NCI-H1694 (cell line): ENCODE measurements at places on chromosomes 2 and 18.
A peak's percentile ranks its signal among the peaks of the same experiment; 100 is the strongest.

GRCh38 chr2:230327418-230328154, 593 bp downstream of the SP140L start:
- no peak for DNase-seq

DNA sequence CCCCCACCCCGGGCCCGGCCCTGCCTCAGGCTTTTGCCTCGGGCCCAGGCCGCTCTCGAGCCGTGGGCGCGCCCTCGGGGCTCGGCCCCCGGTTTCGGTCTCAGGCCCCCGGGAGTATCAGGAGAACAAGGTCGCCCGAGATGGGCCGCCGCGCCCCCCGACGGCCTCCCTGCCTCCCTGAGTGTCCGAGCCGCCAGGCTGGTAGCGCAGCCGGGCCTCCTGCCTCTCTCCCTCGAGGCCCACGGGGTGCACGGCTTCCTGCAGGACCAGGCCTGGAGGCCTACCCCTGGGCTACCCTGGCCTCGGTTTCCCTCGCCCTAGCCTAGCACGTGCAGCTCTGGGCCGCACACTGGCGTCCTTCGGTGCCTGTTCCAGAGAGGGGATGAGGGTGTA, 8.4 kb downstream of the GBX2 start:
- no peak for DNase-seq

DNA sequence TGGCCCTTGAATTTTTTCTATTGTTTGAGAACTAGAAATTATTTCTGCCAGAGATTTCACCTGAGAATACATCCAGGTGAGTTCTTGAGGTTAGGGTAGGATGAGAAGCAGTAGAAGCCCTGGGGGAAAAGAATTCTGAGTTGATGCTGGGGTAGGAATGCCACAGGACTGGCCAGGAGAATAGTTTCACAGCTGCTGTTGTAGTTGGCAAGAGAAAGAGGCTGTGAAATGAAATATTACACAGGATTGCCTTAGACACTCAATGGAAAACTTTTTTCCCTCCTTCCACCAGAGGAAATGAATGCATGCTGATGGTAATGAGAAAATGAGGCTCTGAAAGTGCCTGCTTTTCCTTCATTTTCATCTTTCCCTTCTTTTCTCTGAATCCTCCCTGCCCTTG, 54.6 kb downstream of the PRKCE start:
- DNase-seq = no peak

GRCh38 chr2:42924418-42924886, 132.1 kb upstream of the HAAO start:
- no peak for DNase-seq

DNA sequence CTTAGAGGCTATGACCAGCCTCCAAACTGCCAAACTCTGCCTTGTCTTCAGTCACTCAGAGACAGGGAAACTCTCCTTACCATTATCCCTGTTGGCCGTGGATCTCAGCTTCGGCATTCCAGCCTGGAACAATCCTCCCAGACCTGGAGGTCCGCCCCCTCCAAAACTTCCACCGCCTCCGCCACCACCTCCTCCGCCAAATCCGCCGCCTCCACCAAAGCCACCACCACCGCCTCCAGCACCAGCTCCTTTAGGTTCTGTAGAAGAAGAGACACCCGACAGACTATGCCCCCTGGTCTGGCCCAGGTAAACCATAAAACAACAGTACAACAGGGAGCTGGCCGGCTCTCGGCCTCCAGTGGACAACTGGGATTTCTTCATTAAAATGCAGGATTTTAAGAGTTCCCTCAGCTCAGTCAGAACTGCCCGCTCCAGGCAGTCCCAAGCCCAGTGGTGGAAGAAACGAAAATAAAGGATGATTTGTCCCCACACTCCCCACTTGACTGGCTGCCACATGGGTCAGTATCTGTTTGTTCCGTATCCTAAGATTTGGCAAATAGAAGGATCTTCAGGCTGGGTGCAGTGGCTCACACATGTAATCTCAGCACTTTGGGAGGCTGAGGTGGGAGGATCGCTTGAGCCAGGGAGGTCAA, 22.4 kb downstream of the WIPF1 start:
- no peak for DNase-seq

DNA sequence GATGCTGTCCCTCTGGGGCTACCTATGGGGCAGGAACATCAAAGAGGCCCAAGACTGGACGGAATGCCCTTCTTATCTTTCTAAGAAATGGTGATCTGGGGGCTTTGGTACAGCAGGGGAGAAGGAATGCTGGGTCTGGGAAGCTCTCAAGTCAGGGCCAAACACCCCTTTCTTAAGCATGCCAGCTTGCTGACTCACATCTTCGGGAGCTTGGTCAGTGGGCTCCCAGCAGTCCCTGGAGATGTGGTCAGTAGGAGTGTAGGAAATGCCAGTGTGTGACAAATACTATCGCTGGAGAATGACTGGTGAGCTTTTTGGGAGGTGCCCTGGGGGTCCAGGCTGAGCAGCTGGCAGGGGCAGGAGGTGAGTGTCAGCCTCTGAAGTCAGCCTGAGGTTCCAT, 105.0 kb upstream of the CDC42EP3 start:
- no peak for DNase-seq

- peak; percentile 86 for DNase-seq
Observed at GRCh38 chr2:181677912-181678586, 2.3 kb downstream of the NEUROD1 start.

DNA sequence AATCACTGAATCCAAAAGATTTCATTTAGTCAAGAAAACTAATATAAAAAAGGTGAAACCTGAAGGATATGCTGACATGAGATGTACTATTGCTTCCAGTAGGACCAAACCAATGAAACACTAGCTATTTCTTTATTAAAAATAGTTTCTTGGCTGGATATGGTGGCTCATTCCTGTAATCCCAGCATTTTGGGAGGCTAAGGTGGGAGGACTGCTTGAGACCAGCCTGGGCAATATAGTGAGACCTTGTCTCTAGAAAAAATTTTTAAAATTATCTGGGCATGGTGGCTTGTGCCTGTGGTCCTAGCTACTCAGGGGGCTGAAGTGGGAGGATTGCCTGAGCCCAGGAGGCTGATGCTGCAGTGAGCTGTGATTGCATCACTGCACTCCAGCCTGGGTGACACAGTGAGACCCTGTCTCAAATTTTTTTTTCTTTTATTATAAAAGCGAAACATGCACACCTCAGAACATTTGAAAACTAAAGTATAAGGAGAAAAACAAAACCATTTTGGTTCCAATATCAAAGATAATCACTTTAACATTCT, 266.2 kb downstream of the TGIF1 start:
- no peak for DNase-seq

- no peak for DNase-seq
Observed at GRCh38 chr2:73175663-73176204, 26.6 kb upstream of the NOTO start.

DNA sequence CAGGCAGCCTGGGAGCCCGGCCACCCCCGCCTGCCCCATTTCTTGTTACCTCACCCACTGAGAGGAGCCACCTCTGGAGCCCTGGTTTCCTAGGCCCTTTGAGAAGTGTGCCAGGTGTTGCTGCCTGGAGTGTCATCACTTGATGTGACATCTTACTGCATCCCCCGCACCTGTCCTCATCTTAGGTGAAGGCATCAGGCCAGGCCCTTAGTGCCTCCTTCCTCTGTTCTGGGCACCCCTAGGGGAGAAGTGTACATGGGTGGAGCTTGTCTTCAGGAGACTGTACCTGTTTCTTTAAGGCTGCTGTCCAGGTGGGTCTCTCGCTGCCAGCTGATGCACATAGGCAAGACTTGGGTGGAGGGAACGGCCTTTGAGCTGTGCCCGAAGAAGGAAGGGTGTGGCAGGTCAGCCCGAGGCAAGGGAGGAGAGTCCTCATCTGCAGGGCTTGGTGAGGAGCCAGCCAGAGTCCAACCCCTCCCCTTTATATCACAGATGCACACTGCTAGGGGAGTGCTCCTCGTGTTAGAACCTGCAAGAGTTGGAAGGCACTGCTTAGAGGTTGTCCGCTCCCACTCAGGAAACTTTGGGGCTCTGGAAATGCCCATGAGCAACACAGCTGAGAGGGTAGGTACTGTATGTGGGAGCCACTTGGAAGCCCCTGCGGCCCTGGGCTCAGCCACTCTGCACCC, 45.9 kb downstream of the NCK2 start:
- DNase-seq = peak; percentile 12

DNA sequence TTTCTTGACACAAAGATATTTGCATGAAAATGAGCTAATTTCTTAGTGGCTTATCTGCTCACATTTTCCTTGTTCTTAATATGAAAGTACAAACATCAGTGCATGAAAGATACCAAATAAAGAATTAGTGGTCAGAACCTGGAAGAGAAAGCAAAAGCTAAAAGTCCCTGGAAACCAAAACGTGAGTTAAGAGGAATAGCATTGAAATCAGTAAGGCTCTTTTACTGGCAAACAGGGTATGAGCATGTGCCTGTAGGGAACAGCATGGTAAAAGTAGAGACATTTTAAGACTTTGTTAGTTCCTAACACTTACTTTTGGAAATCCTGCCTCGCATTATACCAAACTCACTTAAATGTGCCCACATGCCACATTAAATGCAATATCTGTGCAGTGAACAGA, 31.9 kb upstream of the CWC22 start:
- DNase-seq = no peak

DNA sequence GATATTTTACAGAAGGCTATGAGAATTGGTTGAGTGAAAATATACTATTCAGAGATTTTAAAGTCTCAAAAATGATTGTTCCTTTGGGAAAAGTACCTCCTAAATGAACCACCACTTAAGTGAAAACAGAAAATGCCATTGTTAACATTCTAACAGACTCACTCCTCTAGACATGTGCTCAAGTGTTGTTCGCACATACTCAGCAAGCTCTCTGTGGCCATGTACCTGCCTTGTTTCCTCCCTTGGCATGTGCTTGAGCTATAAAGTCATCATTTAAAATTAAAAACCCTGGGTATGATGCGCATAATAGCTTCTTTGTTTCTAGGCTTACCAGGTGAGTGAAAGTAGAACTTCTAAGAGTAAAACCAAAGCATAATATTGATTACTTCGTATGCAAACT, 343.2 kb upstream of the VRK2 start:
- no peak for DNase-seq

DNA sequence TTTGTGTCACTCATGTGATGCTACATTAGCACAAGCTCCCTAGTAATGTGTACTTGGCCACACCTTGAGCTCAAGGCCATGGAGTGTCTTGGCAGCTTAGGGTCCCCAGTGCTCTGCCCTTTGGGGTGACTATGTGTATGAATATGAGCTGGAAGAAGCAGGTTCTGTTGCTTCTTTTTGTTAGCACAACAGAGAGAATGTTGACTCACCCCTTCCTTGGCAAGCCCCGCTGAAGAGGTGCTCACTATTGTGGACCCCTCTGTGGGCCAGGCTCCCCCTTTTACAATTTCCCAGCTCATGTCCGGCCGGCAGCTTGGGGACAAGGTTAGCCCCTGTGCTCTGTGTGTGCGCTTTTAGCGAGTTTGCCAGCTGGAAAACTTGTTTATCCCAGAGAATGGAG, 48.1 kb downstream of the DGKD start:
- DNase-seq = no peak

- DNase-seq = no peak
Observed at GRCh38 chr18:3456686-3457069, 6.7 kb downstream of the TGIF1 start.

DNA sequence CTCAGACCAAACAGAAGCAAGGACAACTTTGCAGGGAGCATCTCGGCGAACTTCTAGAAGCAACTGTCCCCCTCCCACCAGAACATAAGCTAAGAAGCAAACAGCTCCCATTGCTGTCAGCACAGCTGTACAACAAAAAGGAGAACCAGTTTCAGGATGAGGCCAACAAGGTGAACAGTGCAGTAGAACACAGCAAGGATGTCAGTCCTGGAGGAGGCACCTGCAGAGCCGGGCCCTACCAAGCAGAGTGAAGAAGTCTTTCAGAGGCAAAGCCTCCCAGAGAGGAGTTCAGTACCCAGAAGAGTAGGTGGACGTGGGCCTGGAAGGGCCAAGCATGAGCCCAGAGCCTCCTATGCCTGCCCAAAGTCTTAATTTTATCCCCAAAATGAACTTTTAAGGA, 1.0 kb downstream of the PASK start:
- DNase-seq = no peak

- no peak for DNase-seq
Observed at GRCh38 chr2:23510471-23510870, 125.5 kb downstream of the KLHL29 start.

DNA sequence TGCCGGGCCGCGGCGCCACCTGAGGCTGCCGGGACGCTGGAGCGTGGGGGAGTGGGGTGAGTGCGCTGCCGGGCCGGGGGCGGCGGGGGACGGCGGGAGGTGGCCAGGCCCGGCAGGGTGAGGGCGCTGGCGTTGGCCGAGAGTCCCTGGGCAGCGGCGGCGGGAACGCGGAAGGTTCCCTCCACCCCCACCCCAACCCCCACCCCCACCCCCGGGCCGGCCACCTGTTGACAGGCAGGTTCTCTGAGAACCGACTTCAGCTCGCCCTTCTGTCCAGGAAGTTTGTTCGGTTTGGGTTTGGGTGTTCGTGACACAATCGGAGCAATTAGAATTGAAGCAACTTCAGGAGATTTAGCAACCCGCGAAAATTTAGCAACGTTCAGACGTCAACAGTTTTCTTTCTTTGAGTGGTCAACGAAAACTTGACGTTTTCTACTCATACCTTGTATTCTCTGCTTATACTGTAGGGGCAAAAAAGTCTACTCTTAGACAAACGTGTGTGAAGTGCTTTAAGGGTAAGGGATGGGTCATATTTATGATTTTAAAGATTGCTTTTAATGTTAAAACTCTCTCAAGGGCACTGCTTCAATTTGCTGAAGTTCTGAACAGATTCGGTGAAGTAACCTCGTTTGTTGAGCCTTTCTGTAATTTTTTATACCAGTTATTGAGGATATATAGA, 9.3 kb downstream of the OTX1 start:
- no peak for DNase-seq

DNA sequence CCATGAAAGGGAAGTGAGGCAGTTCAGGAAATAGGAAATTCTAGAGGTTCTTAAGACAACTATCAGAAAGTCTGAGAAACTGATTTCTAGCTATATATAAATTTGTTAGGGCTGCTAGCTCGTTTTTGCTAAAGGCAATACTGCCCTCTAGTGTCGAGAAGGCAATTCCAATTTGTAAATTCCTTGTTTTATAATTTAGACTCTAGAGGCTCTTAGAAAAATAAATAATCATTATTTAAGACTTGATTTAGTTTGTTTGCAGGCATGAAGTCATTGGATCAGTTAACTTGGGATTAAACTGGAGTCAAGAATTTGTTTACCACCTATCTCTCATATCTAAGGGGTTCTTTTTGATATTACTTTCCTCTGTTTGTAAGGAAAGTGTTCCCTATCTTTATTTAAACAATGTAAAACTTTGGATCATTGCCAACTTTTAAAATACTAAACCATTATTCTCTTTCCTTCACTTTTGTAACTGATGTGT, 66.2 kb downstream of the ACVR2A start:
- peak; percentile 80 for DNase-seq

DNA sequence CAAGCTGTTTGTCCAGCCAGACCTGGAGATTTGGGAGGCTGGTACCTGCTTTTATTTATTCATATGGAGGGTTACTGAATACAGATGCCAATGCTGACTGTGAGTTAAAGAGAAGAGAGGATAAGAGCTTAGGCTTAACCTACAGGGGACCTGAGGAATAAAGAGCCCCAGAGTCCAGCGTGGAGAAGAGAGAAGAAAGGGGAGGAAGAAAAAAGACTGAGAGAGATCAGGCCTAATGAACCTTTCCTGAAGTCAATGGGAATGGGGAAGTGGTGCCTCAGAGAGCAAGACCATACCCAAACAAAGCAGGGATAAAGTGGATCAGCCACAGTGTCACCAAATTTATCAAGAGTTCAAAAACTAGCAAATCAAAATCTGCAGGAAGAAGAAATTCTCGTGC, 348.6 kb upstream of the KCNH7 start:
- DNase-seq = no peak

- DNase-seq = no peak
Observed at GRCh38 chr2:162636206-162636728, 202.3 kb downstream of the KCNH7 start.

GRCh38 chr2:65278531-65278981, 50.9 kb downstream of the ACTR2 start:
- no peak for DNase-seq
